ENCODE measurements at places on chromosomes 13 and 19.
A peak's percentile ranks its signal among the peaks of the same experiment; 100 is the strongest.

- no peak for DNase-seq
Observed at GRCh38 chr13:55652657-55653056, 1488.1 kb upstream of the PRR20A start.

- DNase-seq: peak; percentile 17
Observed at GRCh38 chr19:14150041-14150769, 13.8 kb upstream of the ASF1B start.

- DNase-seq: no peak
Observed at GRCh38 chr13:20105161-20105689, 55.6 kb downstream of the GJA3 start.

- DNase-seq: no peak
Observed at GRCh38 chr19:18850471-18851375, 19.0 kb downstream of the UPF1 start.

DNA sequence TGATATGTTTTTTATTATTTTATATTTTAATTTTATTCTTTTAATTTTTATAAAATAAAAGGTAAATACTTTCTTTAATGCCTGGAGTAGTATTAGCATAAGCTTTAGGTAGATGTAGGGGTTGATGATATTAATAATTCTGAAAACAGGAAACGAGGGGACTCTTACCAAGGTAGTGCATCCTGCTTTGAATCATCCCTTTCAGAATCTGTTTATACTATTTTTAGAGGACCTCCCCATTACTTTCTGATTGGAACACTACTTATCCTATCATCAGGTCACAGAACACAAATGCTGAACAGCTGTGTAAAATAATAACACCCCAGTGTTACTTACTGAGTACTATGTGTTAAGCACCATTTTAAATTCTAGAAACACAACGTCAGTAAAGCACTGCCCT, 27.3 kb downstream of the COG6 start:
- no peak for DNase-seq

GRCh38 chr13:72462726-72463125, 264.7 kb downstream of the MZT1 start:
- no peak for DNase-seq

GRCh38 chr13:111552891-111553655, 232.6 kb downstream of the TEX29 start:
- no peak for DNase-seq

- DNase-seq: no peak
Observed at GRCh38 chr19:35739275-35740107, 2.8 kb downstream of the IGFLR1 start.

DNA sequence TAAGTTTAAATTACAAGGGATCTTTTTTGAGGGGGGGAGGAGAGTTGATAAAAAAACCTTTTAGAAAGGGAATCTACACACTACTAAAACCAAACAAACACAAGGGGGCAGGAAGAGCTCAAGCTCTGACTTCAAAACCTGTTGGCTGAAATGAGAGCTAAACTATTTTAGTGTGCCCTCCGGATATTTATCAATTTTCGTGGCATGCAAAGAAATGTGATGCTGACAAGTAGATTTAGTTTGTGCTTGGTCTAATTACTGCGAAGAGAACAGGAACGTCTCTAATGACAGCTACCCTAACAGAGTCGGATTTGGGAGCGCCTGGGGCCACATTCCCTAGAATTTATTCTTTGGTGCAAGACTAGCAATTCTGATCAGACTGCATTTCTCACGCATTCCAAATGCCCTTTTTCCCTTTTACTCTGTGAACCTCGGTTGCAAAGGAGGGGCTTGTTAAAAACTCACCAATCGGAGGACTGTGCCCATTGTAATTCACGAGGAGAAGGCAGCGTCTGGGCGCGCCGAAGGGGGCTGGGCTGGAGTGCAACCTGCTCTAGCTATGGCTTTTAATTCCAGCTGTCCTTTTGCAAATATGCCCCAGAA, 802 bp upstream of the FREM2 start:
- no peak for DNase-seq

GRCh38 chr13:48221686-48222187, 11.3 kb upstream of the ITM2B start:
- DNase-seq: no peak

DNA sequence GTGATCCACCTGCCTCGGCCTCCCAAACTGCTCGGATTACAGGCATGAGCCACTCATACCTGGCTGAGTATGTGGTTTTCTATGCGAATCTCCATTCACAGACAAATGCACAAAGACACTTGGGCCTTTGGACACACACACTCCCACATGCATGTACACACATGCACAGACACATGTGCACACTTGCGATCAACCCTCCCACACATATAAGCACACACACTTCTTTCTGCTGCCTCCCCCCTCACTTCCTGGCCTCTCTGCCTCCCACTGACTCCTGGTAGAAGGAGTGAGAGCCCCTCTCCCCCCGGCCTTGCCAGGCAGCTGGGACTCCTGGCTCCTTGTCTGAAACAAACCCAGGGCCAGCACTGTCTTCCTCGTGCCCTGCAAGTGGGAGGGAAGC, 29.3 kb upstream of the PLEKHF1 start:
- DNase-seq: no peak

- peak; percentile 49 for DNase-seq
Observed at GRCh38 chr19:54481326-54481930, 8.3 kb upstream of the CDC42EP5 start.

DNA sequence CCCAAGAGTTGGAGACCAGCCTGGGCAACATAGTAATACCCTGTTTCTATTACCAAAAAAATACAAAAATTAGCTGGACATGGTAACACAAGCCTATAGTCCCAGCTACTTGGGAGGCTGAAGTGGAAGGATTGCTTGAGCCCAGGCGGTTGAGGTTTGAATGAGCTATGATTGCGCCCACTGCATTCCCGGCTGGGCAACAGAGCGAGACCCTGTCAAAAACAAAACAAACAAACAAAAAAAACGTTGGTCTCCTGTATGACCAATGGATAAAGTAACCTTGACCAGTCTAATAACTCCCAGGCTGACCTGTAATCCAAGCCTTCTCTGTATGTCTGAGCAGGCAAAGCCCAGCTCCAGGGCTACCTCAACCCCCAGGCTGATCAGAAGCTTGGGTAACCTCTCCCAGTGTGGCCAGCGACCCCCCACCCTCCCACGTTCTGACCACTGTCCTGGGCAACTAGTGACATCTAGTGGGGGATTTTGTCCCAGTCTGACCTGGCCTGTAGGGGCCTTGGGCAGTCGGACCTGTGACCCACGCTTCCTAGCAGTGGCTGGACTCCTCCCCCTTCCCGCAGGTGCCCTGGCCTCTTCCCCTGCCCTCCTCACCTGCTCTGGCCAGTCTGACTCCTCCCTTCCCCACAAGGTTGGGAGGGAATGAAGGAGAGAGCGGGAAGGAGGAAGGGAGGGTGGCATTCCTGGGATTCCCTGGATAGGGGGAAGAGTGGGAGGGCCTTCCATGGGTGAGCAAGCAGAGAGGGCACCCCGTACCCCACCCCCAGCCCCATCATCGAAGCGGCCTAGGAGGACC, 1.0 kb upstream of the BCAM start:
- no peak for DNase-seq

GRCh38 chr19:492091-492531, 4.2 kb upstream of the MADCAM1 start:
- DNase-seq: no peak

- no peak for DNase-seq
Observed at GRCh38 chr13:23918208-23918607, 20.9 kb upstream of the C1QTNF9B start.

- DNase-seq: no peak
Observed at GRCh38 chr19:6531163-6531955, 533 bp downstream of the TNFSF9 start.

GRCh38 chr19:38061294-38061693, 154.3 kb downstream of the SIPA1L3 start:
- DNase-seq: no peak

DNA sequence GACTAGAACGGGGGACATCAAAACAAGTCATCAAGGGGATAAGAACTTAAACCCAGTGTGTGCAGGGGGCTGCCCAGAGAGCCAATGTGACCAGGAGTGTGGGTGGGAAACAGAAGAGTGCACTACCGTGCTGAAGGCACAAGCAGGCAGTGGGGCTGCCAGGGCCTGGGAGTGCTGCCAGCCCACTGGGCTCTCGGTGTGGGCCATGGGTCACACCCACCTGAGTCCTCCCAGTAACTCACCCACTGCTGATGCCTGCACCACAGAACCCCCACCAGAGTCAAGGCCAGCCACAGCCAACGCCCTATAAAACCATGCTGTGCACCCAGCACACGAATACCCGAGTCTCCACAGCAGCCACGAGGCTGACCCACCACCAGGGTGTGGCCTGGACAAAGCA, 8.5 kb downstream of the MED26 start:
- DNase-seq: no peak

DNA sequence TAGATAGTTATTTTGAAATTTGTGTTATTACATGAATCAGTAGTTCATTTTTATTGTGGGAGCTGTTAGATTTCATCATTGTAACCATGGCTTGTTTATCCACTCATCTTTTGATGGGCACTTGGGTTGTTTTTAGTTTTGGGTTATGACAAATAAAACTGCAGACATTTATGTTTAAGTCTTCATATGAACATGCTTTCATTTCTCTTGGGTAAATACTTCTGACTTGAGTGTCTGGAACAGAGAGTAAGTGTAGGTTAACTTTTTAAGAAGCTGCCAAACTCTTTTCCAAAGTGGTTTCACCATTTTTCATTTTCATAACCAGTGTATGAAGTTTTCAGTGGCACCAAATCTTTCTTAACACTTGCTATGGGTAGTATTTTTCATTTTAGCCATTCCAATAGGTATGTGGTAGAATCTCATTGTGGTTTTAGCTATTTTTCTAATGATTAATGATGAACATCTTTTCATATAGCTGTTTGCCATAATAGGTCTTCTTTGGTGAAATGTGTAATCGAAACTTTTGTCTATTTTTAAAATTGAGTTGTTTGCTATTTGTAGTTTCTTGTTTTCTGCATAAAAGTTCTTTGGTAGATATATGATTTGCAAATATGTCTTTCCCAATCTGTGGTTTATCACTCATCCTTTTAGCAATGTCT, 17.9 kb downstream of the SLAIN1 start:
- no peak for DNase-seq

- no peak for DNase-seq
Observed at GRCh38 chr19:14378890-14379289, 2.4 kb upstream of the ADGRE5 start.

DNA sequence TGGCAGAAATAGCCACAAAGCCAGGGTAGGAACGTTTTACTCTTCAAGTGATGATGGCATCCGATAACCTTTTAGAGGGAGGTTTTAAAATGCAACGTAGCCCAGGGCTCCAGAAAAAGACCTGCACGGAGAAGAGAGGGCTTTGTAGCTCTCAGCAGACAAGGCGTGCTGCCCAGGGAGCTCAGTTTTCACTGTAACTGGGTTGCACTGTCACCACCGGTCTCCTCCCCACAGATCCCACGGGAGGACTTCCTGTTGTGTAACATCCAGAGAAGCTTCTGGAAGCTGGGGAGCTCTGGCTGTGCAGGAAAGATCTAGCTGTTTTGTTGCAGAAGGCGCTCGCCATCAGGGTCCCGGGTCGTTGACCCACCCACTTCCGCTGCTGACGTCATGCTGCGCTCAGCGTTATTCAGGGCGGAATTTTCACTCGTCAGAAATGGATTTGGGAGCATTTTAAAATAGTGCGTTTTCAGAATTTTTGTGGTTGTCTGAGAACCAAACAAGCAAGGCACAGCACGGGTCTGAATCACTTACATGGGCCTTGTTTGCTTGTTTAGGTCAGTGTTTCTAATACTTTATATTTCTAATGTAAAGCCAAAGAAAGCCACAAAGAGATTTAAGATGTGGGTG, 50.8 kb downstream of the ATP11A start:
- DNase-seq: no peak

DNA sequence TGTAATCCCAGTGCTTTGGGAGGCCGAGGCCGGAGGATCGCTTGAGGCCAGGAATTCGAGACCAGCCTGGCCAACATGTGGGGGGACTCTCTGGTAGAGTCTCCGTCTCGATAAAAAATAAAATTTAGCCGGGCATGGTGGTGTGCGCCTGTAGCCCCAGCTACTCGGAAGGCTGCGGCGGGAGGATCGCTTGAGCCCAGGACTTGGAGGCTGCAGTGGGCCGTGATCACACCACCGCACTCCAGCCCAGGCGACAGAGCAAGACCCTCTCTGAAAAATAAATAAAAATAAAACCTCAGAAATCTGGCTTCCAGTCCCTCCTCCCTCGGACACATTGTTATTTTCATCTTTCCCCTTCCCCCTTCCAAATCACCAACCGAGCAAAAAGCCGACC, 332 bp downstream of the IRGQ start:
- DNase-seq: no peak

DNA sequence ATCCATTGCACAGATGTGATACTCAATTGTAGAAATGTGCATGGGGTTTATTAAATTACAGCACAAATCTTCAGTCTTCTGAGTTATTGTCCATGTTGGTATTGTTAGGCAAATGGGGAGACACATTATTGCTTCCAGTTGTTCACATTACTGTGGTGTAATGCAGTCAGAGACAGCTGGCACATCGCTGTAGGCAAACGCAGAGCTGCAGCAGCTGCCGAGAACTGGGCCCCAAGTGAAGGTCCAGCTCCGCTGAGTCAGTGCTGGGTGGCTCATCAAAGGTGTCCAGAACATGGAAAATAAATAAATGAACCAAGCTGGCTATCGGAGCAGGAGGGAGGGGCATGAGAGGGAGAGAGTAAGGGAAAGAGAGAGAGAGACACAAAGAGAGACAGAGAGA, 299.1 kb upstream of the OBI1 start:
- no peak for DNase-seq

GRCh38 chr19:39568604-39569003, 28.6 kb upstream of the EID2 start:
- no peak for DNase-seq

GRCh38 chr13:100722517-100722916, 47.9 kb upstream of the TMTC4 start:
- DNase-seq: no peak

DNA sequence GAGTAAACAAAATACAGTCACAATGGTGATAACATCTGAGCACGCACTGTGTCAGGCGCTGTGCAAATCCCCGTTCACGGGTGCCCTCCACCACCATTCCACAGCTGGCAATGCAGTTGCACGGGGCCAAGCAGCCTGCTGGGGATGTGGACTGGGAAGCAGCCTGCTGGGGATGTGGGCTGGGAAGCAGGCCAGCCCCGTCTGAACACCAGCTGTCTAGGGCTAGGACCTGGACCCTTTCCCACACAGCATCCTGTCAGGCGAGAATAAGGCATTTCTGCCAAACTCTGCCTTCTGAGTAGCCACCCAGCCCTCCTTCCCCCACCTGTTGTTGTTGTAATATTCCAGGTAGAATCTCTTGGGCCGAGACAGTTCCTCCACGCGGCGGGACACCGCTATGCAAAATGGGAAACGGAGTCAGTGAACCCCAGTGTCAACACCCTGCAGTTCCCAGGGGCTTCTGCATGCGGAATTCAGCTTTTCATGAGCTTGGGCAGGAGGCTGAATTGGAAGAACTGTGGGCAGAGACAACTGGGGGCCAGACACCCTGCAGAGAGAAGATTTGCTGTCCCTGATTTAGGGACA, 27.8 kb upstream of the MIER2 start:
- DNase-seq: no peak
